Progenitor cell of endocrine pancreas (in vitro differentiated cells): ENCODE measurements at places on chromosomes 2 and 18.

- DNase-seq: no peak
Measured at GRCh38 chr2:118310681-118311429, 222.6 kb downstream of the INSIG2 start.

GRCh38 chr2:237198164-237198855, 112.6 kb downstream of the COPS8 start:
- DNase-seq: no peak

DNA sequence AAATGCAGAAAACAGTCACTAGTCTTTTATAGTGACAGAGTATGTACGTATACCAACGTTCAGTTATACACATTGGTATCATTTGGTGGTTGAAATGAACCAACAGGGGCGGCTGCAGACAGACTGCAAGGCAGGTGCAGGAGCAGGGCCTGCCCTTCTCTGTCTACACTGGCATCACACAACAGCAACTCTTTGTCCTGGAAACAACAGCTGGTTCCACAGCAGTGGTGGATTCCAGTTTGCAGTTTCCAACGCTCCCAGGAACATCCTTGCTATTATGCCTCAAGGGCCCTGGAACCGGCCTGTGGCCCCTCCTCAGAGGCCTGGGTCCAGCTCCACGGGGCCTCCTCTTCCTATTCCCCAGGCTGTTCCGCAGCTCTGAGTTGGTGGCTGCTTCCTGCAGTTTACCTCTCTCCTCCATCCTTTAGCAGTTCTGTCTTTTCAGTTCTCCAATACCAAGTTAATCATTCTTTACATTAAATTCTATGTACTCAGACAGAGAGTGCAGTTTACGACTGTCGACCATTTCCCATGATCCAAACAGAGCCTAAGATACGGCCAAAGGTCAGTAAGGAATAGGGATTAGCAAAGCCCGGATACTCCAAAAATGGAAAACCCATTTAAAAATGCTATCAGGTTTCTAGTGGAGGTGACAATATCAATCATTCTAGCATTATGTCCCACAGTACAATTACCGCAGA, 87.8 kb downstream of the NOL10 start:
- DNase-seq: no peak

- DNase-seq: no peak
Measured at GRCh38 chr2:99072551-99072950, 69.0 kb upstream of the C2orf15 start.

DNA sequence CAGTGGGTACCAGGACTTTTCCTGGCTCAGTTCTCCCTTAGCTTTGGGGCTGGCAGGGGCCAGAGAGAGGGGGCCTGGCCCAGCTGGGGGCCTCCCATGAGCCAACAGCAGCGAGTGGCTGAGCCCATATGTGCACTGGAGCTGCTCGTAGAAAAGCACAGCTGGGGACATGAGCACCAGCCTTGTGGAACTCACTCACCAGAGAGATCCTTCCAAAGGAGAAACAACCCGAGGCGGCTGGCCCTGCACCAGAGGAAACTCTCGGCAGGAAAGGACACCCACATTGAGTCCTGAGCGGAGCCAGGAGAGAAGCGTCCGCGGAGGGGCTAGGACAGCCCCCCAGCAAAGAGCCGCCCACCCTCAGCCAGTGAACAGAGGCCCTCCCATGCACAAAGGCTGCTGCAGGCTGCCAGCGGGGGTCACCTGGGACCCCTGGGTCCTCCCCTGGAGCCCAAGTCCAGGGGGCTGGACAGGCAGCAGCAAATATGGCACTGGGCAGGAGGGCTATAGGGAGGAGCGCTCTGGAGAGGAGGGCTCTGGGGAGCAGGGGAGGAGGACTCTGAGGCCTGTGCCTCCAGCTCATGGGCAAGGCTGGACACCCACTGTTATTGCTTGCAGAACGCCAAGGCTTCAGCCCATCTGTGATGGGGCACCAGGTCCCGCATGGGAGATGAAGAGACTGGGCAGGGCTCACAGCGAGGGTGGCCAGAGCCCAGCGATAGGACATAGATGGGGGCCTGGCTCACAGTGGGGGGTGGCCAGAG, 42.1 kb upstream of the SNED1 start:
- DNase-seq: peak; percentile 6

DNA sequence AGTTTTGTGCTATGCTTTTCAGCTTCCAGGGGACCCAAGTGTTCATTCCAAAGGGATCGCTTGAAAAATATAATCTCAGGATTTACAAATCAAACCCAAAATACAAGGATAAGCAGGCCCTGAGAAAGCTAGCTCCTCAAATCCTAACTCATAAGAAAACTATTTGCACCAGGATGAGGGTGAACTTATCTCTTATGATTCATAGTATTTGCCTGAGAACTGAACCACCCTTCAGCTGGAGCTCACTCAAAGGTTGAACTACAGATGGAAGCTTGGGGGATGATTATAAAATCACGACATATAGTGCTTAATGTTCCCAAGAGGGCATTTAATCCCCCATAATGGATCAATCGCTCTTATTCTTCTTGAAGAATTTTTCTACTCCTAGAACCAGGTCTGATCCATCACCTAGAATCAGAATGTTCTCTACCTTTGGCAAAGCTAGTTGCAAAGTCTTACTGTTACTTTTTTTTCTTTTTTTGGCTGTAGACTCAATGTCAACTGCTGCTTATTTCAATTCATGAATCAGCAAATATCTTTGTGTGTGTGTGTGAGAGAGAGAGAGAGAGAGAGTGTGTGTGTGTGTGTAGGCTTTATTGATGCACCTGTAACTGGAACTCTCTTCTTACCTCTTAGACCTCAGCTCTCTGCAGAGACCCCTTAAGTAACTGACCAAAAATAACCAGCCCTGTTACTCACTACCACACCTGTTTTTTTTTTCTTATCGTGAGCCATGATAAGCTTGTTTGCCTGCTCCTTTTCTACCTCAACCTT, 44.8 kb downstream of the ARL4C start:
- DNase-seq: no peak

DNA sequence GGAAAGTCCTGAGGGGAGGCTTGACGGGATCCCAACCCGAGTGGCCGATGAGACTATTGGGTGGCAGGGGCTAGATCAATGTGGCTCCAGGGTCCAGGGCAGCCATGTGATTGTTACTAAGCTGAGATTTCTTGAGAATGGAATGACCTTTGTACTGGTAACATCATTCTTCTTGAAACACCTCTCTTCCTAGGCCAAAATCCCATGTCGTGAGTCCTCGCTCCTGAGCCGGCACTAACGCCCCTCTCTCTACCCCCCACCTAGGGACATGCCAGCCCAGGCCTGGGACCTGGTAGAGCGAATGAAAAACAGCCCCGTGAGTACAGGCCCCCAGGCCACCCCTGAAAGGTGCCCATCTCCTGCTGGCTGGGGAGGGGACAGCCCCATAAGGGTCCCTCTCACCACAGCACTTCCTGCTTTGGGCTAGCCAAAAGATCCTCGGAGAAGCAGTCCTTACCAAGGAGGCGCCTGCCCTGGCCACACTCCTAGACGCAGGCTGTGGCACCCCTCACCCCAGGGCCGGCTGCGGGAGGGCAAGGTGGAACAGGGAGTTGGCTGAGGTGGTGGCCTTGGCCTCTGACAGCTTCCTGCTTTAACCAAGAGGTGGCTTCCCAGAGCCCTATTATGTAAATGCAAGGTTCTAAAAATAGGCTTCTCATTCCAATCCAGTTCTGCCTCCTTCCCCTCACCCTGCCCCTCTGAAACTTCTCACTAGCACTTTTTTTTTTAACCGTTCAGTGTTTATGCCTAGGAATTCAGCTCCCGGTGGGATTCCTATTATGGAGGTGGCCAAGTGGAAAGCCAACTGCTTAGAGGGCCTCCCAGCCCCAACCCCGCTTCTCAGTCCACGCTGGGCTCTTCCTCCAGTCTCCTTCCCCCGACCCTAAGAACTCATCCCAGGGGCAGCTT, 126.6 kb upstream of the PPP1CB start:
- no peak for DNase-seq

DNA sequence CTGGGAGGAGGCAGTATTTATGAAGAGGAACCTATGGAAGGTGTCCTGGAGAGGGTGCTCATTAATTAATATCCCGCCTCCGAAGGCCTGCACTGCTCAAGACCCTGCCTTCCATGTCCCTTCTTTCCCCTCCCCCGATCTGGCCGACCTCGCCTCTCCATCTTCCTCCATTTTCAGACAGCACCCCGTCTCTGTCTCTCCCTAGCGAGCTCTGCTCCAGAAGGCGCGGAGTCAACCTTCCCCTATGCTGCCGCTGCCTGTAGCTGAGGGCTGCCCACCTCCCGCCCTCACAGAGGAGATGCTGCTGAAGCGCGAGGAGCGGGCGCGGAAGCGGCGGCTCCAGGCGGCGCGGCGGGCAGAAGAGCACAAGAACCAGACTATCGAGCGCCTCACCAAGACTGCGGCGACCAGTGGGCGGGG, 1.1 kb upstream of the WBP1 start:
- no peak for DNase-seq

GRCh38 chr2:222950638-222951285, 89.9 kb downstream of the ACSL3 start:
- no peak for DNase-seq

DNA sequence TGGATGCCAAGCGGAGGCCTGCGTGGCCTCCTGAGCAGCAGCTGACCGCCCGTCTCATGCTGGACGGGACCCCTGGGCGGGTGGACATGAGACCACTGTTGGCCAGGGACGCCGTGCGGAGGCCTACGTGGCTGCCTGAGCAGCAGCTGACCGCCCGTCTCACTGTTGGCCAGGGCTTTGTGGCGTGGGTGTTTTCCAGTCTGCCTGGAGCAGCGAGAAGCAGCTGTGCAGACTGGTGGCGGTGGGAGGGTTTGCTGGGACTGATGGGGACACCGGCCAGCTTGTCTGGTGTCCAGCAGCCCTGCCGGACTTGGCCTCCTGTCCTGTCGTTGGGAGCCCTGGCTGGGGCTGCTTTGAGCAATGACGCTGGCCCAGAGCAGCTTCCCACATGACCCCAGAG, 5.8 kb upstream of the D2HGDH start:
- no peak for DNase-seq

GRCh38 chr2:209316141-209316540, 107.7 kb upstream of the MAP2 start:
- DNase-seq: no peak

DNA sequence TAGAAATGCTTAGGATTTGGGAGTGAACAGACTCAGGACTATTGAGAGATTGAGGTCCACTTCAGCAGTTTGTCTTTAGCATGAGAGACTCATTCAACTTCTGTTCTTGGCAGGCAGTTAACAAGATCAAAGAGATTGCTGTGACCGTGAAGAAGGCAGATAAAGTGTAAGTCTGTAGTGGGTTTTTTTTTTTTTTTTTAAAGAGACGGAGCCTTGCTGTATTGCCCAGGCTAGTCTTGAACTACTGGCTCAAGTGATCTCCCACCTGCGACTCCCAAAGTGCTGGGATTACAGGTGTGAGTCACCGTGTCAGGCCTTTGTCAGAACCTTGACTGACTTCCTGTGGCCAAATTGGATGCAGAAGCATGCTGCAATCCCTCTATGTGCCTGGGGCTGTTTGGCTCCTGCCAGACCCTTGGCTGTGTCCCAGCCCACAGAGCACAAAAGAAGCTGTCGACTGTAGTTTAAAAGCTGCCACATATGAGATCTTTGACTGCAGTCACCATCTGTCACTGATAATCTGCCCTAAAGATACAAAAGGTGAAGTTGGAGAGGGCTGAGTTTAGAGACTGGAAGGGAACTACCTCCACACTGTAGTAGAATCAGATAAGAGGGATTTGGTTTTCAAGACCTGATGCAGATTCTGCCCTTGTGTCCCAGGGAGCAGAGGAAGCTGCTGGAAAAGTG, 9.9 kb downstream of the CCT7 start:
- no peak for DNase-seq

DNA sequence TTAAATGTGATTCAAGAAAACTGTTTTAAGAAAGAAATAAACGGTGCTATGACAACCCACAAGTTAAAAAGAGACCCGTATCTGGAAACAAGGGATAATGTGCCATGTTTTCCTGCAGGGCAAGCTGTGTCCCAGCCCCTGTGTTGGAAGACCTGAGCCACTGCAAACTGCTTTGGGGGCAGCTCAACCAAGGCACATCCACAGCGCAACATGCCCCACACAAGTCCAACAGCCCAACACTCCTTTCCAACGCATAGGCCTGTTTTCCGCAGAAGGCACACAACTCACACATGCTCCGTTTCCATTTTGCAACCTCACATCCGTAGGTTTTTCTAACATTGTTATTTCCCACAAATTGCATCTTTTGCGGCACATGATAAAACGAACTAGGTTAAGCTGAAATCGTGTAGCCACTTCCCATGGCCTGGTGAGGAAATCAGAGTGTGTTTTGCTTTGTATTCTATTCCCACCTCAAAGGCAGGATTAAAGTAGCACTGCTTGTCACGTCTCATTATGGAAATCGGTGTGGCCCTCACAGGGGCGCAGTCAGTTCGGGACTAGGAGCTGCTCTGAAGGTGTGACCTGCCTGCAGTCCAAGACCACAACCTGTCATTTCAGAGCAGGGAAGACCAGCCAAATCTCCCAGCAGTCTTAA, 50.5 kb upstream of the ZNF516 start:
- DNase-seq: no peak

- DNase-seq: no peak
Measured at GRCh38 chr2:161901460-161901859, 172.6 kb downstream of the DPP4 start.

DNA sequence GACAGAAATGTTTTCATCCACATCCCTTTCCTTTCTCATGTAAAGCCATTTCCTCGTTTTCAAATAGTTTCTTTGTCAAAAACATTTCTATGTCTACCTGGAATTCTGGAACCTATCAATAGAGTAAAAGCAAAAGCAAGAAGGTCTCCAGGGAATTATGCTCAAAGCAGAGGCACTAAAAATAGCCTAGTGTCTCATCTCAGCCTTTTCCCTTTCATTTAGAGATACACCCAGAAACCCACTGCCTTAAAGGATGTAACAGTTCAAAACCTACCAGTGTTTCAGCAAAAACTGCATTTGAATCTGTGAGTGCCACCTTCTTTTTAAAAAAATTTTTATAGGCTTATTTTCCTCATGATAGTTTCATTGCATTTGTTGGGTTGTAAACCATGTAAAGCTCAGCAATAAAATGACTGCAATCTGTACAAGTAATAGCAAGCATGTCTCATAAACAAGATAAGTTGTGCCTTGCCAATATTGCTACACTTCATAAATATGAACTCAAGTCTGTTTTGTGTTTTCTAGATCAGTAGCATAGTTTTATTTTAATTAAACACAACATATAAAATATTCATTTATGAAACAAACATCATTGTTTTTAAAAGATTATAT, 927.3 kb upstream of the ACVR2A start:
- no peak for DNase-seq

DNA sequence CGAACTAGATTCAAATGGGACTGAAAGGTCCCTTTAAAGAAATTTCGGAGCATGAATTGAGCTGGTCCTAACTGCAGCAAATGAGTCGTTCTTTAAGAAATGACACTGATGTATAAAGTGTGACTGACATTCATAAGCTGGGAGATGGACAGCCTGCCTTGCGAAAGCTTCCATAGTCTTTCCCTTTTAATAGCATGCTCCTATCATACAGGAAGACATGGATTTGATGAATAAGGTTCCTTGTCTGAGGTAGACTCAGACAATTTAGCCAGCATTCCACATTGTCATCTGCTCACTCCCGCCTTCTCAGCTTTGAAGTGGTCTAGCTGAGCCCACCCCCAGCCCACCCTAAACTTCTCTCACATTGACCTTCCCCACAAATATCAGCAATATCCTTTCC, 264.9 kb downstream of the TSN start:
- no peak for DNase-seq
